ENCODE measurements at places on chromosomes 5 and 9.

- H3K4me3 ChIP-seq, result no peak overlapping the region
- no peak overlapping the region for H3K27ac ChIP-seq
- H3K27me3 ChIP-seq, result no peaks in the 10 kb centered on the region
- H3K4me1 ChIP-seq, result no peaks in the 10 kb centered on the region
- H3K36me3 ChIP-seq, result no peaks in the 10 kb centered on the region
These were observed 852.3 kb upstream of the DMAC1 start for GRCh38 chr9:8651846-8652215.

GRCh38 chr5:139458580-139459407 lies 3.7 kb downstream of the ECSCR start:
- H3K36me3 ChIP-seq, result no peaks in the 10 kb centered on the region
- no peak overlapping the region for H3K4me3 ChIP-seq

DNA sequence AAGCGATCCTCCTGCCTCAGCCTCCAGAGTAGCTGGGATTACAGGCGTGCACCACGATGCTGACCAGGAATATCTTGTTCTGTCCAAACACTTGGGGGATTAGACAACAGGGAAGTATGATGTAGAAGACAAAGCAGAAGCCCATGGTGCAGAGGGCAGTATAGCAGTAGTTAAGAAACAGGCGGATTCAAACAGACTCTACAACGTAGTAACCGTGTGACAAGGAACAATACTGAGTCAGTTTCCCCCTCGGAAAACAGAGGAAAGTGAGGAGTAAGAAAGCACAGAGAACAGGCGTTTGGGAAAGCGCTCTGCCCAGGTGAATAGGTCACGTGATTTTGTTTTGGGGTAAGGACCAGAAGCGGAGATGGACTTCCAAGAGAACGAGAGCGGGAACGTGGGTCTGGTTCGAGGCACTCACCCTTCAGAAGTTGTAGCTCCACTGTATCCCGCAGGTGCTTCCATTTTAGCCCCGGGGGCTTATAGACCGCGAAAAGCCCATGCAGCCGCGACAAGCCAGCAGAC lies 306 bp downstream of the TRUB2 start:
- no peaks in the 10 kb centered on the region for H3K27me3 ChIP-seq
- peaks cover 7% of the 10 kb centered on the region for H3K4me1 ChIP-seq
- peak overlapping the region; percentile 86 for H3K4me3 ChIP-seq

GRCh38 chr5:41447650-41448510 lies 62.5 kb downstream of the PLCXD3 start:
- no peaks in the 10 kb centered on the region for H3K36me3 ChIP-seq
- H3K4me1 ChIP-seq, result no peaks in the 10 kb centered on the region
- H3K27ac ChIP-seq, result no peak overlapping the region
- no peaks in the 10 kb centered on the region for H3K27me3 ChIP-seq
- DNase-seq, result no peak
- H3K4me3 ChIP-seq, result no peak overlapping the region

DNA sequence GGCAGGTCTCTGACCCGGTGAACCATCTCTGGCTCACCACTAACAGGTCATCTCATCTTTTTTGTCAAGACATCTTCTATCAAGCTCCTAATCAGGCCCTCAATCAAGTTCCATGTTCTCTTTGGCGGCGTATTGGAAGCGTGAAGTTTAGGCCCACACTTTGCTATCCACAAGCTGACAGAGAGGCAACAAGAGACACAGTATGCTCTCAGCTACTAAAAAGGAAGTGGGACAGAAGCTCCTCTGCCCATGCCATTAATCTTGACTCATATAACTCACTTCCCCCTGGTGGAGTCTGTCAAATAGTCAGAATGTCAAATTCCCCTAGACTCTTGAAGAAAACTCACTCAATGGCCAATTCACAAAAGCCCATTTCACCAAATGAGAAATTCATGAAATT lies 77.6 kb upstream of the TMC1 start:
- H3K27me3 ChIP-seq, result no peaks in the 10 kb centered on the region
- no peak overlapping the region for H3K4me3 ChIP-seq
- peaks cover 31% of the 10 kb centered on the region for H3K4me1 ChIP-seq

- no peaks in the 10 kb centered on the region for H3K4me1 ChIP-seq
- no peaks in the 10 kb centered on the region for H3K27me3 ChIP-seq
- DNase-seq, result no peak
- no peak overlapping the region for H3K27ac ChIP-seq
- no peak overlapping the region for H3K4me3 ChIP-seq
- no peaks in the 10 kb centered on the region for H3K36me3 ChIP-seq
These were observed 11.0 kb upstream of the DENND1A start for GRCh38 chr9:123940721-123941523.

GRCh38 chr9:113907282-113907681 lies 31.2 kb downstream of the ZNF618 start:
- H3K27me3 ChIP-seq, result no peaks in the 10 kb centered on the region
- H3K4me3 ChIP-seq, result no peak overlapping the region
- H3K4me1 ChIP-seq, result peaks cover 19% of the 10 kb centered on the region

All from MCF 10A (cell line).